Stimulated activated CD4-positive, alpha-beta T cell treated with anti-CD3 and anti-CD28 coated beads, TNF-alpha, amount 100 ng/mL, for 4 hours (primary cell): ENCODE measurements at places on chromosomes 3 and 15.

GRCh38 chr3:33096093-33096868, 665 bp downstream of the GLB1 start:
- DNase-seq = no peak

GRCh38 chr15:78990278-78990677, 45.4 kb upstream of the CTSH start:
- DNase-seq = no peak

DNA sequence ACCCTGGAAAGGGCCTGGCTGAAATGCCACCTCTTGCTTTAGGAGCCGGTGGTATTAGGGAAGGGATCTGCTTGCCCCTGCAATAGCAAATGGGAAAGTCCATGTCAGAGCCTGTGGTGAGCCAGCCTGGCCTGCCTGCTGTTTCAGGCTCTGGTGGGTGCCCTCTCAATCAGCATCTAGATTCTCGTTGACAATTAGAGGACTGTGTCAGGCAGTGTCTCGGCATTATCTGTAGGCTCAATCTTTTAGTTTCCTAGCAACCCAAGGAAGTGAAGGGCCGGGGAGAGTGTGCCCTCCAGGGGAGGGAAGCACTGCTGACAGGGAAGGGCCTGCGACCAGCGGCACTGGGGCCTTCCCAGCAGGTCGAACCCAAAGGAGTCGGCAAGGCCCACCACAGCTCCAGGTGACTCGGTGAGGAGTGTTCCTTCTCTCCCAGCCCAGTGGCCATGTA, 42.1 kb downstream of the TLE3 start:
- no peak for DNase-seq

DNA sequence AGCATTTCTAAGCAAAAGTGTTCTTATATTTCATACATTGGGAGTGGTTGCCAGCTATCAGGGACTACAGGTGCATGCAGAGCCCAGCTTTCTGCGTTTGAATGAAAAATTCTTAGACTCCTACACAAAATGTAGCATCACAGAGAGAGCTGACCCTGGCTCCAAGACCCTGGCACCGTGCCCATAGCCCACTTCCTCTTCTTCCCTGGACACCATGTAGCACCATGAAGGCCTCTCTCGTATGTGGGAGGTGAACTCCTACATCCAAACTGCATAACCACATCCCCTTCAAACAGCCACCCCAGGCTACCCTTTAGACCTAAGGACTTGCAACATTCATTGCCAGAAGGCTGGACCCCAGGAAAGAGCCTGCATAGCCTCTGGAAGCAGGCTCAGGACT, 35.8 kb upstream of the ATOSA start:
- no peak for DNase-seq

GRCh38 chr15:29874977-29875376, 52.7 kb upstream of the TJP1 start:
- DNase-seq = no peak

DNA sequence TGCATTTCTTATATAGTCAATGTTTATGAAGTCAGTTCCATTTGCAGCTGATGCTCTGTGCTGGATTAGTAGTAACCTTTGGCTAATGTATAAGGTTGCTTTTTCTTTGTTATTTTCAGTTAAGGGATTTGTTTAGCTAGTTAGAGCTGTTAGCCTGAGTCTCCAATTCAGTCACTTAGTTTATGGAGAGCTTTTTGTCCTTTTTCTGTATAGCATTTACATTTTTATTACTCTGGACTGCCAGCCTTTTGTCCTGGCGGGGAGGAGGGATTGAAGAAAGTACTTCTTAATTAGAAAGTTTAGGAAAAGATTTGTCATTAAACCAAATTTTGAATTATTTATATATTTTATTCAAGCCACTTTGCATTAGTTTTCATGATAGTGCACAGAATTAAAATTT, 52.0 kb downstream of the DNAJC13 start:
- DNase-seq = no peak

DNA sequence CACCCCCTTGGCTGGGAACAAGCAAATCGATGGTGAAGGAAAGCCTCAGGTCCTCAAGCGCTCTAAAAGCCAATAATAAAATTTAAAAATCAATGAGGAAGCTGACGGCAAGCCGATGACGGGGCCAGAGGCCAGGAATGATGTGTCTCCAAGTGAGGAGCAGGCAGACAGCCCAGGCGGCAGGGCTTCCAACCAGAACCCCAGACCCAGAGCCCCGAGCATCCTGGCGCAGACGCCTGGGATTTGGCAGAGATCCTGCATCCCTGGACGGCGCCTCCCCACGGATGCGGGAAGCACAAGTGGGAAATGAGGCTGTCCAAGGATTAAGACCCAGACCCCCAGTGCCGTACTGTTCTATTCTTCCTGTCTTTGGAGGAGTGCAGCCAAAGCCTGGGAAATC, 123.0 kb upstream of the PROK2 start:
- DNase-seq = no peak

GRCh38 chr3:42652251-42652610, 1.3 kb upstream of the ZBTB47 start:
- no peak for DNase-seq

GRCh38 chr15:74812533-74812932, at the start of gene LMAN1L:
TSS of gene LMAN1L (plus strand) at chr15:74812835. CDS start at chr15:74812855, 20 bp downstream.
- no peak for DNase-seq

- DNase-seq = no peak
Observed at GRCh38 chr3:13588993-13589392, 40.1 kb downstream of the FBLN2 start.

GRCh38 chr3:136984837-136985236, 27.1 kb downstream of the IL20RB start:
- no peak for DNase-seq

GRCh38 chr3:71360180-71360579, 223.3 kb downstream of the FOXP1 start:
- no peak for DNase-seq
